ENCODE measurements at places on chromosomes 4 and X.

DNA sequence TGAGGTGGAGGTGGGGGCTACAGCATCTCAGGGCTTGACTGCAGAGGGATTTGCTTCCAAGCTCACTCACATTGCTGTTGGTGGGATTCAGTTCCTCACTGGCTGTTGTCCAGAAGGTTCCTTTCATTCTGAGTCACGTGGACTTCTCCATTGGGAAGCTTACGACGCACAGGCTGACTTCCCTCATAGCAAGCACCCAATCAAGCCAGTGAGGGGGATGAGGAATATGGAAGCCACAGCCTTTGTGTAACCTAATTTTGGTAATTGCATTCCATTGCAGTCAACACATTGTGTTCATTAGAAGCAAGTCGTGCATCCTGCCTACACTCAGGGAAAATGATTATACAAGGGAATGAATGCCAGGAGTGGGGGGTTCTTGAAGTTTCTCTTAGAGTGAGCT lies 32.7 kb upstream of the MXRA5 start:
- DNase-seq, result no peak

DNA sequence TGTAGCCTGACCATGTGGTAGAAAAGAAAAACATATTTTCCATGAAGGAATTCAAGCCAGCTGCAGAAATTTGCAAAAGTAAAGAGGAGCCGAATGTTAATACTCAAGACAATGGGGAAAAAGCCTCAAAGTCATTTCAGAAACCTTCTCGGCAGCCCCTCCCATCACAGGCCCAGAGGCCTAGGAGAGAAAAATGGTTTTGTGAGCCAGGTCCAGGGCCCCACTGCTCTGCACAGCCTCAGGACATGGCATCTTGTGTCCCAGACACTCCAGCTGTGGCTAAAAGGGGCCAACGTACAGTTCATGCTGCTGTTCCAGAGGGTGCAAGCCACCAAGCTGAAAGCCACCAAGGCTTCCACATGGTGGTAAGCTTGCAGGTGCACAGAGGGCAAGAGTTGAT lies 50.9 kb upstream of the BBS12 start:
- DNase-seq, result no peak

GRCh38 chrX:126509923-126510322 lies 42.7 kb downstream of the DCAF12L1 start:
- DNase-seq, result no peak

GRCh38 chr4:7103607-7104365 lies 35.9 kb upstream of the GRPEL1 start:
- no peak for DNase-seq

DNA sequence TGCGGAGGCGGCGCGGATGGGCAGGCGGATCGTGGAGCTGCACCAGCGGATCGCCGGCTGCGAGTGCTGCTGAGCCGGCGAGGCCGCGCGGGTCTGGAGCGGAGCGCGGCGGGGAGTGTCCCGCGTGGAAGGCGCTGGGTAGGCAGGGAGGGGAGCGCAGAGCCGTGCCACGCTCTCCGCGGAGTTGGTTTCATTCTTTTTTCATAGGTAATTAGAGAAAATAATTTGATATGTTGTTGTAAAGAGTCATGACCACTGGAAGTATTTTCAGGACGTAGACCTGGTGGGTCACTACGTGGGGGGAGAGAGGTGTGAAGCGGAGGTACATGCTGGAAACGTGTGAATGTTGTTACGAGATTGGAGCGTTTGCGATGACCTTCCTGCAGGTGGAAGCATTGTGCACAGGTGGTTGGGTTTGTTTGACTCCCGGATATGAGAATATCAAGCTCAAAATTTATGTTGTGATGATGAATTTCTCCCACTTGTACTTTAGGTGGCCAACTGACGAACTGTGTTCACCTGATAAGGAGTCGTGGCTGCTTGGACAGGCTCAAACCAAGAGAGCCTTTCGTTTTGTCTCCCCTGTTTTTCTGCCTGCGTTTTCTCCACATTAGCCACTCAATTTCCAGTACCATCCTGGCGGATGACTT lies 19.1 kb upstream of the S100P start:
- DNase-seq, result no peak

- DNase-seq, result no peak
Measured at GRCh38 chr4:109046471-109047201, 255.8 kb downstream of the COL25A1 start.

DNA sequence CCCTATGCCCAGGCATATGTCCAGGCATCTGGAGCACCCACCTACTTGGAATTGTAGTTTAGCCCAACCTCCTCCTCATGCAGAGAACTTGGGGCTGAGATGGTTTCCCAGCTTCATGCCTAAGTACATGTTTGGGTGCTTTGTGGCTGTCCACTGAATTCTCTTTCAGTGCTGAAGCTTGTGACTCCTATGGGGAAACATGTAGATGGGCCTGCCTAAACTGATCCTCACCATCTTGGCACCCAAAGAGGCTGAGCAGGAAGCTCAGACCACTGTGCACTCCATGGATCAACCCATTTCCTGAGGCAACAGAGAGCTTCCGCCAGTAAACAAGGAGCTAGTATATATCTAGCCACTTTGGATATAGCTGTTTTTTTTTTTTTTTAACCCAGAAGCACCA lies 2733.7 kb downstream of the PCDH7 start:
- DNase-seq, result no peak

DNA sequence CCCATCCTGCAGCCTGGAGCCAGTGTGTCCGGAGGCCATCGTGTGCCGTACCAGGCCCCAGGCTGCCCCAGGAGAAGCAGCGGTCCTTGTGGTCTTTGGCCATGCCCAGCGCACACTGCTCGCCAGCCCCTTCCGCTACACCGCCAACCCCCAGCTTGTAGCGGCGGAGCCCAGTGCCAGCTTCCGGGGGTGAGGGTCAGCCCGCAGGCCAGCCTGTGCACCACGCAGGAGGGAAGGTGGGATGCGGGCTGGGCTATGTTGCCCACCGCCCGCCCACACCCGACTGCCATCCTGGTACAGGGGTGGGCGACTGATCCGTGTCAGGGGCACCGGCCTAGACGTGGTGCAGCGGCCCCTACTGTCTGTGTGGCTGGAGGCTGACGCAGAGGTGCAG lies 7.6 kb upstream of the SRPK3 start:
- no peak for DNase-seq

- no peak for DNase-seq
Measured at GRCh38 chr4:158071931-158072330, 100.9 kb downstream of the GASK1B start.

DNA sequence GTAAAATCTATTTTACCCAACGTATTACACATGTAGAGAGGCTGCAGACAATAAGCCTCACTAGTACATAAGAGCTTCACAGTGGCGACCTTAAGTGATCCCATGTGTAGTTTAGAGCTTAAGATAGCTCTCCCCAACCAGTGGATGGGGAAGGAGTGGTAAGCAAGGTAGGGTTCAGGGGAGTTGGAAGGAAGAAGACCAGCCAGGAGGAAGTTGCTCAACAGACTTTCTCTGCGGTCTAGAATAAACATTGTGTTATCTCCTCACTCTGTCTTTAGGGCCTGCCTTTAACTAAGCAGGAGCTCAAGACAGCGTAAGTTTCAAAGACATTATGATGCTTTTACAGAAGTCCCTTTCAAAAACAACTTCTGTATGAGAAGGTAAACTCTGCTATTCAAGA lies 16.8 kb downstream of the MEPE start:
- DNase-seq, result no peak

- DNase-seq, result no peak
Measured at GRCh38 chr4:119209586-119209985, 2.9 kb upstream of the USP53 start.

- DNase-seq, result no peak
Measured at GRCh38 chr4:73068491-73069337, 802 bp downstream of the COX18 start.

- no peak for DNase-seq
Measured at GRCh38 chrX:68908071-68908470, 79.2 kb downstream of the EFNB1 start.

DNA sequence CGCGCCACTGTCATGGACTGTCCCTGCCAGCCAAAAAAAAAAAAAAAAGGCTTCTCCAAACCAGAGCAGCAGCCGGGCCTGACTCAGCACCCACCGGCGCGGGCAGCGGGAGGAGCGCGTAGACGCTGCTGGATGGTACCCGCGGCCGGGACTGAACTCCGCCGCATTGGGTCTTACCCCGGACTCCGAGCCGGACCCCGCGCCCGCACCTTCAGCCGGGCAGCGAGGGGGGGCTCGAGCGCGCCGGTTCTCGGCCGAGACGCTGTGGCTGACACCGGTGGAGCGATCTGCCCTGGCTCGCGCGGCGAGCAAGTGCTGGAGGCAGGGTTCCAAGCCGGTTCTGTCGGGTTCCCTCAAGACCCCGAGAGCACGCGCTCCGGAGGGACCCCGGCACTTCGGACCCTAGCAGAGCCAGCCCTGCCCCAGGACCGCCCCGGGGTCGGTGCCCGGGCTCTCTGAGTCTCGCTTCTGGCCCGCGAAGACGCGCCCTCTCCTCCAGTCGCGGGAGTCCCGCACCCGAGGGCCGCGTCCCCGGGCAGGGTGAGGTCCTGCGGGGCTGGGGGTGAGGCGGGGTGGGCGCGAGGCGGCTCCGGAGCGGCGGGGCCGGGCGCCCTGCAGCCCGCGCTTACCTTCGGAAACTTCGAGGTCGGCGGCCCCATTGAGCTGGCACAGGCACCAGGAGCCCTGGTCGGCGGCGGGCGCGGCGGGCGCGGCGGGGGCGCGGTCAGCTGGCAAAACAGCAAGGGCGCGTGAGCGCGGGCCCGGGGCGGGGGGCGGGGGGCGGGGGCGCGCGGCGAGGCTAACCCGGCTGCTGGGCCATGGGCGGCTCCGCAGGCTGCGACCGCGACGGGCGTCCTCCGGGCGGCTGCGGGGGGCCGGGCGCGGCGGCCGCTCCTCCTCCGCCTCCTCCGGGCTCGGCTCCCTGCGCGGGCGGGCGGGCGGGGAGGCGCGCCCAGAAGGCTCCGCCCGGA lies 11.8 kb upstream of the MAN2B2 start:
- DNase-seq, result no peak

DNA sequence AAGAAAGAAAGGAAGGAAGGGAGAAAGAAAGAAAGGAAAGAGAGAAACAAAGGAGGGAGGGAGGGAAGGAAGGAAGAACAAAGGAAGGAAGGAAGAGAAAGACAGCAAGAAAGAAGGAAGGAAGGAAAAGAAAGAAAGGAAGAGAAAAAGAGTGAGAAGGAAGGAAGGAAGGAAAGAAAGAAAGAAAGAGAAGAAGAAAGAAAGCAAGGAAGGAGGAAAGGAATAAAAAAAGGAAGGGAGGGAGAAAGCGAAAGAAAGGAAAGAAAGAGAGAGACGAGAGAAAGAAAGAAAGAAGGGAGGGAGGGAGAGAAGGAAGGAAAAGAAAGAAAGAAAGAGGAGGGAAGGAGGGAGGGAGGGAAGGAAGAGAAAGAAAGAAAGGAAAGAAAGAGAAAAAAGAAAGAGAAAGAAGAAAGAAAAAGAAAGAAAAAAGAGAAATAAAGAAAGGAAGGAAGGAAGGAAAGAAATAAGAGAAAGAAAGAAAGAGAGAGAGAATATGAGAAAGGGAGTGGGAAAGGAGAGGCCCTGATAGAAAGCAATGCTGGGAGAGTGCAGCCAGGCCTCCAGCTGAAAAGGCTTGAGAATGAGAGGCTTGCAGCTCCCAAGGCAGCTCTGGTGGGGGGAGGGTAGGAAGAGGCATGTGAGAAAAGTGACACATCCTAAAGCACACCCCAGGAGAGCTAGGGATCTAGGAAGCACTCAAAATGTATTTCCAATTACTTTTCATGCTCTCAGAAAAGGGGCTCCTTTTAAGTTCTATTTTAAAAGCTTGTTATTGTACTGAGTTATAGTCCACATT lies 134.0 kb upstream of the ZIC3 start:
- no peak for DNase-seq

DNA sequence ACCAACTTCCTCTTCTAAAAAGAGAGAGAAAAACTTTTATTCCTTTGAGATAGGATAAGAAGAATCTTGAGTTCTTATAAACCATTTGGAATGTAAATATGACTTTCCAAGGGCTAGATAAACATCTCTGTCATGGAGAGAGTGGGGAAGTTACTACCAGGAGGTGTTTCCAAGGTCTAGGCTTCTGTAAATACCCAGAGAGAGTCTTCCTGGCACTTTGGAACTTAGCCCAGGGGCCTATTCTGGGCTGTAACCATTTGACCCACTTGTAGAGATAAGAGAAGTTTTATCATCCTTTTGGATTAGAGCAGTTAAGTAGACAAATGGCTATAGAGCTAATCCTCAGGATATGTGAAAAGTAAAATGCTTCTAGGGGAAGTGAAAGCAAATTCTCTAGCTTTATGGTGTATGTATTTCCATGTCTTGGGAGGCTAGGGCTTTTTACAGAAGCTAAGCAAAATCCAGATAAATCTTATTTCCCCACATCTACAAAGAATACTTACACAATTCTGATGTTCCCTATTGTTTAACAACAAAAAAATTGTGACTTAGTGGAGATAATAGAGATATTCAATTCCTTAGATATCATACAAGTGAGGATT lies 51.1 kb downstream of the MCUB start:
- no peak for DNase-seq

DNA sequence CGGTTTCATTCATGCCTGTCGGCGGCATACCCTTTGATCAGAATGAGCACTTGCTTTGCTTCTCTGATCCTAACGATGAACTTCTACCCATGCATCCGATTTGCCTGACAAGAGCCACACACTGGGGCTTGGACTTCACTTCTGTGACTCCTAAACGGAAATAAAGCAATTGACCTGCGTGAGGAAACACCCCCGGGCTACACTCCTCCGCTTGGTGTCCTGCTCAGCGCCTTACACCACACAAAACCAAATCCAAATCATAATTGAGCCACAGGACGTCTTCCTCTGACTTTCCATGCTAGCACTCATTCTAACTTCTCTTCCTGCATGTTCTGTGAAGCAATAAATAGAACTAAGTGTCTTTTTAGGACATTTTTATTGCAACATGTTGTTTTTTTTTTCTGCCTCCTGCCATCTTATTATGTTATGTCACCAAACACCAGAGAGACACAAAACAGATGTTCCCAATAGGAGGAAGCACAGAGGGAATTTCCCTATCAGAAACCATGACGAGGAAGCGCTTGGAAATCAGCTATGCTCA lies 110.8 kb upstream of the FAM9B start:
- DNase-seq, result no peak

GRCh38 chr4:87151730-87152129 lies 68.7 kb downstream of the KLHL8 start:
- DNase-seq, result no peak

- no peak for DNase-seq
Measured at GRCh38 chr4:37765741-37766140, 60.7 kb upstream of the PGM2 start.

DNA sequence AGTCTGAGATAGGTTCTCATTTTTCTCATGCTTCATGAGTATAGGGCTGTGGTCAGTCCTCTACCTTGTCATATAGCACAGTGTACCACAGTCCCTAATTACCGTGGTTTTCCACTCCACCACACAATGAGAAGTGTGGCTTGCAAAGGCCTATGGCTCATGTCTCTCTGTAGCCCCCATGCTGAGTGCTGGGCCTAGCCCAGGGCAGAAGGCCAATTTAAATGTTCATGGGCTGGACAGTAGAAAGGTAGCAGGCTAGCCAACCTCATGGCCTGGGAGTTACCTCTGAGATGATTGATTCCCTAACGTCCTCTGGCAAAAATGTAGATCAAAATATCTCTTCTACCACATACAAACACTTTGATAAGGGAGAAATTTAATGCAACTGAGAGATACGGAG lies 222.5 kb downstream of the AFF2 start:
- DNase-seq, result no peak

- no peak for DNase-seq
Measured at GRCh38 chr4:92825256-92825655, 521.5 kb downstream of the GRID2 start.
